ENCODE measurements at places on chromosomes 12 and 14. TPM values are rescaled to one million over a fixed set of nuclear protein-coding genes. Genes with fewer than 3 reads are reported as not detected.

INSM2 gene
- not detected for polyA plus RNA-seq

EGLN3 gene
- 0.03 TPM for polyA plus RNA-seq

PSMD9 gene
- polyA plus RNA-seq, result 135 TPM

CACNA2D4 gene
- 0.65 TPM for polyA plus RNA-seq

NR2C1 gene
- 12.9 TPM for polyA plus RNA-seq

CAPS2 gene
- polyA plus RNA-seq, result 0.98 TPM

KITLG gene
- polyA plus RNA-seq, result 11.1 TPM

GLI1 gene
- 3.6 TPM for polyA plus RNA-seq

SLC17A8 gene
- polyA plus RNA-seq, result not detected

NACA gene
- 587 TPM for polyA plus RNA-seq

Measured in IMR-90 (cell line).